GM10248 (cell line): ENCODE measurements at places on chromosomes 4 and X.

DNA sequence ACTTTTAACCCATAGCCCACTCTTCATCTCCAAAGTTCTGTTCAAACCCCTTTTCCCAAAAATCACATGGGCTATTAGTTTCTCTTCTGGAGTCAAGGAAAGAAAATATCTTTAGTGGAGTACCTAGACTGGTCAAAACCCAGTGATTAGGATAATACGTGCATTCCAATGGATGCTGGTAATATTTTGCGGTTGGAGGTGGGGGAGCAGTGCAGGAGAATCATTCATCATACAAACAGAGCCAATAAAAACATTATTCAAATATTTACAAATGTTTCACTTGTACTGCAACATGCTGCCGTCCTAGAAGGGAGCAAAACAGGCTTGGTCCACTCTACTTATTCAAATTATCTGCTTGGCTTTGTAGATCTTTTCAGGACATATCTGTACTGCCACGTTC lies 57.2 kb upstream of the RAB9B start:
- DNase-seq = no peak

DNA sequence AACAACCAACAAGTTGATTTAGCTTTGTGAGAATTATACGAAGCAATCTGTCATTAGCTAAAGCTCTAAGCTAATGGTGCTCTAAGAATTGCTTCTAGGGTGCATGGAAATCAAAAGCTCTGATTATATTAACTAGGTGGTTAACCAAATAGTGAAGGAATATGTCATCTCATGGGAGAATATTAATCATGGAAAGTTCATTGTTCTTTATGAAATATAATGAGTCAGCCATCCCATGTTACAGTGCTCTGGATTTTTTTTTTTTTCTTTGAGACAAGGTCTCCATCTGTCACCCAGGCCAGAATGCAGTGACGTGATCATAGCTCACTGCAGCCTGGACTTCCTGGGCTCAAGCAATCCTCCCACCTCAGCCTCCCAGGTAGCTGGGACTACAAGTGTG lies 10.5 kb downstream of the DCAF8L2 start:
- DNase-seq = no peak

- DNase-seq = no peak
Measured at GRCh38 chr4:53098681-53099121, 236.6 kb downstream of the RASL11B start.

GRCh38 chrX:79096145-79096556 lies 48.3 kb upstream of the GPR174 start:
- DNase-seq = no peak

DNA sequence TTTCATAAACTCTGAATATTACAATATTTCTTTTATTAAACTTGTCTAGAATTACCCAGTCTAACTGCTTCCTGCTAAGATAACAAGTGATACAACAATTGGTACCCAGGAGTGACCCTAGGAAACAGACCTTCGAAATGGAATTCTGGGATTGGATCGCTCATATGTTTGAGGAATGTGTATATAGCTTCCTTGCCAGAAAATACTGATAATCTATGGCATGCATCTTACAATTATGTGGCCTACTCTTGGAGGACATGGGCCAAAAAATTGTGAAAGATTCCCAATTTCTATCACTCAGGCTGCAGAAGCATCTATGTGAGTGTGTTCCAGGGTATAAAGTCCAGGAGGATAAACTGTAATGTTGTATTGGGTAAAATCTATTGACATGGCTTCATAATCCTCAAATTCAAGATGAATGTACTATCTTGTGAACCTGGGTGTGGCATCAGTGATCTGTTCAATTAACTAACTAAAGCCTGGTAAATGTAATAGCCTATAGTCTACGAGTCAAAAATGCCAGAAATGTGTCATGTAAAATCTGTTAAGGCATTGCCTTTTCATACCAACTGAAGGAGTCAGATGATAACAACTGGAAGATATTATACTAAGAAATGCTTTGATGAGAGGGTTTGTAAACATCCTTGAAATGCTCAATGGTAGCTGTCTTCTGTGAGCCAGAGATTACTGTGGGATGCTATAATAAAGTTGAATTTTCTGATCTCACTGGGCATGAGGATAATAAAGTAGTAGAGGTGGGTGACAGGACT lies 1499.3 kb downstream of the PCDH7 start:
- no peak for DNase-seq

DNA sequence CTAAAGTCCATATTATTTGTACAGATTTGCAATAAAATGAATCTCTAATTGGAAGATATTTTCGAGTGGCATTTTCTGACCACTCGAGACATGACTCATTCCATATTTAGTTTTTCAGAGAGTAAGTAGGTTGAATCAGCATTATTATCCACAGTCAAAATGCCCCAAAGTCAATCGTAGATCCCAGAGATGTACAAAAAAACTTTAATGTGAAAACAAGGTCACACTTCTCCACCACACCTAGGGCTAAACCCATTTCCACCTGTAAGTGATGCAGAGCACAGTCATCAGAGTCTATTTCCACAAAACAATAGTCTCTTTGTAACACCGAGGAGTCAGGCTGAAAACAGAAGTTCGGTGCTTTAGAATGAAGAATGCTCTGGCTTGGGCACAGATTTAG lies 117.1 kb upstream of the TENM3 start:
- no peak for DNase-seq

- DNase-seq = no peak
Measured at GRCh38 chrX:108664701-108665100, 71.7 kb downstream of the IRS4 start.

DNA sequence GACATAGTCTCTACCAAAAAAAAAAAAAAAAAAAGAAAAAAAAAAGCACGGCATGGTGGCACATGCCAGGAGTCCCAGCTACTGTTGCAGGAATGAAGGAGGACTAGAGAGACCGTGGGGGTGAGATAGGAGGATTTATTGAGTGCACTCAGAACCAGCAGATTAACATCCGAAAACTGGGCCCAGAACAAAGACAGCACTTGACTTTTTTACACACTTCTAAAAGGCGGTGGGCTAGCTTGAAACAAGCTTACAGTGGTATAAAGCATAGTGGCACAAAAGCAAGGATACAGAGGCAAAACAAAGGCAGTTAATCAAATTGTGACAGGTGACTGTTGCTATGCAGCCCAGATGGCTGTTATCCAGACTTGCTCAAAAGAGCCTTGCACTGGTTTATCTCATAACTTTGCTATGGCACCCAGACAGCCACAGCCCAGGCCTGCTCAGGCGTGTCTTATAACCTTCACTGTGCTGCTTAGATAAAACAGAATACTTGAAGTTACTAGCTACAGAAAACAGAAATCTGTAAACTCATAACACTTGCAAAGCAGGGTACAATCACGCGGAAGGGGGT lies 9.9 kb upstream of the PI4K2B start:
- DNase-seq = no peak

- DNase-seq = peak; percentile 26
Measured at GRCh38 chrX:135484641-135485289, 35.7 kb upstream of the INTS6L start.

GRCh38 chrX:143340190-143340589 lies 177.1 kb downstream of the SPANXN3 start:
- DNase-seq = no peak

- no peak for DNase-seq
Measured at GRCh38 chr4:90226734-90227133, 99.5 kb downstream of the CCSER1 start.

DNA sequence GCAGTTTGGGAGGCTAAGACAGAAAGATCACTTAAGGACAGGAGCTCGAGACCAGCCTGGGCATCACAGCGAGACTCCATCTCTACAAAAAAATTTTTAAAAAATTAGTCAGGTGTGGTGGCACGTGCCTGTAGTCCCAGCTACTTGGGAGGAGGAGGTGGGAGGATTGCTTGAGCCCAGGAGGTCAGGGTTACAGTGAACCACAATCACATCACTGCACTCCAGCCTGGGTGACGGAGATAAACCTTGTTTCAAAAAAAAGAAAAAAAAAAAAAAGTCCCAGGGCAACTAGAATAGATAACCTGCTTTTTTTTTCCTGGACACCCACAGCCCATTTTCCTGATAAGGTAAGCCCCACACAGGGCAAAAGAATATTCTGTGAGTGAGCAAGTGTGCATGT lies 96.3 kb downstream of the C4orf51 start:
- DNase-seq = no peak

- no peak for DNase-seq
Measured at GRCh38 chr4:65021737-65022136, 612.5 kb upstream of the TECRL start.

DNA sequence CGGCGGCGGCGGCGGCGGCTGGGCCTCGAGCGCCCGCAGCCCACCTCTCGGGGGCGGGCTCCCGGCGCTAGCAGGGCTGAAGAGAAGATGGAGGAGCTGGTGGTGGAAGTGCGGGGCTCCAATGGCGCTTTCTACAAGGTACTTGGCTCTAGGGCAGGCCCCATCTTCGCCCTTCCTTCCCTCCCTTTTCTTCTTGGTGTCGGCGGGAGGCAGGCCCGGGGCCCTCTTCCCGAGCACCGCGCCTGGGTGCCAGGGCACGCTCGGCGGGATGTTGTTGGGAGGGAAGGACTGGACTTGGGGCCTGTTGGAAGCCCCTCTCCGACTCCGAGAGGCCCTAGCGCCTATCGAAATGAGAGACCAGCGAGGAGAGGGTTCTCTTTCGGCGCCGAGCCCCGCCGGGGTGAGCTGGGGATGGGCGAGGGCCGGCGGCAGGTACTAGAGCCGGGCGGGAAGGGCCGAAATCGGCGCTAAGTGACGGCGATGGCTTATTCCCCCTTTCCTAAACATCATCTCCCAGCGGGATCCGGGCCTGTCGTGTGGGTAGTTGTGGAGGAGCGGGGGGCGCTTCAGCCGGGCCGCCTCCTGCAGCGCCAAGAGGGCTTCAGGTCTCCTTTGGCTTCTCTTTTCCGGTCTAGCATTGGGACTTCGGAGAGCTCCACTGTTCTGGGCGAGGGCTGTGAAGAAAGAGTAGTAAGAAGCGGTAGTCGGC lies 528 bp downstream of the FMR1 start:
- peak; percentile 15 for DNase-seq

GRCh38 chrX:429266-429825 lies 42.6 kb upstream of the PPP2R3B start:
- no peak for DNase-seq

- DNase-seq = no peak
Measured at GRCh38 chrX:103063191-103063845, 653 bp downstream of the BEX1 start.

DNA sequence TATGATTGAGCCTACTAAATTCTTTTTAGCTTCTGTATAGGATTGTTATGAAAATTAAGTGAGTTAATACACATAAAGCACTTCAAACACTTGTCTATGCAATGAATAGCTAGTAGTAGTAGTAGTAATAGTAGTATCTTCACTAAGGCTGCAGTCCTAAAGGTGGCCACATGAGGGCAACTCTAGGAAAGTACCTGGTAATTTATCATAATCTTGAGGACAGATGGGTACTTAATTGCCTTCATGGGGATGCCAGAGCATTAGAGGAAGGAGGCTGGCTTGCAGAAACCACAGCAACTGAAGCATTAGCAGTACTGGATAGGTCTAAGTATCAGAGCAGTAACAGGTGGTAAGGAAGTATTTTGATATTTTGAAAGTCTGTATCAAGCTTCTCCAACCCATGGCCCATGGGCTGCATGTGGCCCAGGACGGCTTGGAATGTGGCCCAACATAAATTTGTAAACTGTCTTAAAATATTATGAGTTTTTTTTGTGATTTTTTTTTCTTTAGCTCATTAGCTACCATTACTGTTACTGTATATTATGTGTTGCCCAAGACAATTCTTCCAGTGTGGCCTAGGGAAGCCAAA lies 17.3 kb downstream of the NIPAL1 start:
- DNase-seq = no peak

DNA sequence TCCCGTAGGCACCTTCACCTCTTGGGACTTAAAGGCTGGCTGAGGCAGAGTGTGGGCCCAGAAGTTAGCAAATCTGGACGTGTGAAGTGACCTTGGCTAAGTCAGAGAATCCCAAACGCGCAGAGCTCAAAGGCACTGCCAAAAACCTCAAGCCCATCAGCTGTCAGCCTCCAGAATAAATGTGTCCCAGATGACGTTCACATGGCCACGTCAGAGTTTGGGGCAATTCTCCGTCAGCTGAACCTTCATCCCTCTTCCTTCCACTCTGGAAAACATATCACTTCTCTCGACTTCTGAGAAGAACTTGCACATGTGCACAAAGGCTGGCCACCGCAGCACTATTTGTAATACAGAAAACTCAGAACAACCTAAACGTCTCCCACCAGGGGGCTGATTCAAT lies 35.7 kb upstream of the APLN start:
- no peak for DNase-seq

- DNase-seq = no peak
Measured at GRCh38 chr4:184318852-184319251, 101.2 kb upstream of the ENPP6 start.

GRCh38 chr4:109764376-109764775 lies 34.5 kb upstream of the PLA2G12A start:
- DNase-seq = no peak

DNA sequence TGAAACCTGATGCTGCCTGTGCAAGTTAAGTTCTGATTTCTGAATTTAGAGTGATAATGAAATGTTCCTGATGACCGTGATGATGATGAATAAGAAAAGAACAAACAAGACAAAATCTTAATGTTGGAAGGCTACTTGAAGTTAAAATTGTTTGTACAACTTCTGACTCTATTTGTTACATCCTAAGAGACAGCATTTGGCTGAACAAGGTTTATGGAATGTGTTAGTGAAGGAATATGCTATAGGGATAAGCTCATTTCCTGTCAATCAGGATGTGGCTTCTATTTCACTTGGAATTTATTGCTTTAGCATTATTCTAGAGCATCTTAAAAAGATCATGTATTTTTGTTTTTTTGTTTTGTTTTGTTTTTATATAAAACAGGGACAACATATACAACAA lies 267.5 kb downstream of the FAT4 start:
- no peak for DNase-seq

GRCh38 chr4:170339522-170339921 lies 249.8 kb upstream of the AADAT start:
- DNase-seq = no peak

GRCh38 chr4:143336781-143337599 lies at the start of gene GAB1:
Gene GAB1, plus strand, starts transcription at chr4:143336876. Its CDS starts 313 bp downstream, at chr4:143337189.
- peak; percentile 76 for DNase-seq

DNA sequence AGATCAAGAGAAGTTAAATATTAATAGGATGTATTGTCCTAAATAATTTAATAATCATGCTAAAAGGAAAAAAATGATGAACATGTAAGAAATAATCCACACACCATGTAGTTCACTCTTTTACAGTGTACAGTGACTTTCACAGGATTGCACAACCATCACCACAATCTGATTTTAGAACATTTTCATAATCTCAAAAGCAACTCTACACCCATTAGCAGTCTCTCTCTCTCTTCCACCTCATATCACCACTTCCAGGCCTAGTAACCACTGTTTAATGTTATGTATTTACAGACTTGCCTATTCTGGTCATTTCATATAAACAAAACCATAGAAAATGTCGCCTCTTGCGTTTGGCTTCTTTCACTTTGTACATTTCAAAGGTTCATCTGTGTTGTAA lies 153.4 kb downstream of the FSTL5 start:
- DNase-seq = no peak

GRCh38 chr4:152193059-152193458 lies 342.8 kb downstream of the FBXW7 start:
- DNase-seq = no peak

- no peak for DNase-seq
Measured at GRCh38 chr4:56450342-56450741, 14.3 kb downstream of the PAICS start.
